Regular cardiac myocyte (primary cell): ENCODE measurements at places on chromosomes 12 and 14. TPM values are rescaled to one million over a fixed set of nuclear protein-coding genes. Genes with fewer than 3 reads are reported as not detected.

Gene SLC7A8
- under 0.01 and 1.4 TPM in 2 replicates for total RNA-seq

Gene RNFT2
- total RNA-seq, result 1.7 and 4.6 TPM in 2 replicates

Gene GUCY2C
- total RNA-seq, result not detected in 2 replicates

Gene KRT85
- total RNA-seq, result not detected in 2 replicates

Gene BAG5
- 29.3 and 43.3 TPM in 2 replicates for total RNA-seq

Gene MAP3K9
- under 0.01 and 0.38 TPM in 2 replicates for total RNA-seq

Gene GTF2H3
- 60.0 and 60.9 TPM in 2 replicates for total RNA-seq

Gene ARHGEF25
- 12.5 and 27.1 TPM in 2 replicates for total RNA-seq

Gene GDF11
- 2.8 and 7.7 TPM in 2 replicates for total RNA-seq

Gene CCDC184
- 0.85 and 0.96 TPM in 2 replicates for total RNA-seq

Gene RAD9B
- total RNA-seq, result 0.28 and 0.58 TPM in 2 replicates

Gene GSC
- total RNA-seq, result 0.38 and 0.85 TPM in 2 replicates

Gene PRIMA1
- not detected in 2 replicates for total RNA-seq

Gene HOXC12
- not detected in 2 replicates for total RNA-seq

Gene TEDC1
- total RNA-seq, result 3.9 and 15.1 TPM in 2 replicates

Gene SERPINA9
- total RNA-seq, result 0.28 and 0.96 TPM in 2 replicates

Gene PYGL
- total RNA-seq, result 93.7 and 110 TPM in 2 replicates

Gene GCH1
- total RNA-seq, result 1.9 and 10.7 TPM in 2 replicates

Gene A2ML1
- under 0.01 TPM in 1 of 2 replicates, not detected in the other for total RNA-seq

Gene TMBIM4
- 78.9 and 92.8 TPM in 2 replicates for total RNA-seq

Gene RAB15
- 1.7 TPM in 2 replicates for total RNA-seq

Gene C12orf76
- 7.7 and 26.2 TPM in 2 replicates for total RNA-seq

Gene C12orf50
- not detected in 2 replicates for total RNA-seq

Gene ERGIC2
- 115 and 120 TPM in 2 replicates for total RNA-seq

Gene KRT77
- not detected in 2 replicates for total RNA-seq

Gene SPIC
- not detected in 2 replicates for total RNA-seq

Gene DENR
- total RNA-seq, result 29.9 and 39.3 TPM in 2 replicates

Gene CLEC6A
- total RNA-seq, result not detected in 2 replicates

Gene GALNT9
- total RNA-seq, result 0.19 and 0.28 TPM in 2 replicates

Gene PRR4
- total RNA-seq, result 0.28 and 1.2 TPM in 2 replicates

Gene CLEC9A
- total RNA-seq, result not detected in 2 replicates

Gene TAS2R7
- total RNA-seq, result under 0.01 TPM in 1 of 2 replicates, not detected in the other

Gene SSTR1
- total RNA-seq, result 0.77 and 1.1 TPM in 2 replicates

Gene KITLG
- 51.6 and 64.3 TPM in 2 replicates for total RNA-seq

Gene CISTR
- not detected in 2 replicates for total RNA-seq
